H1 (cell line): ENCODE measurements at places on chromosomes 12 and 14.

- peak; percentile 80 for DNase-seq
- H3K27ac ChIP-seq: peak overlapping the region; percentile 83
- H3K4me1 ChIP-seq: peaks cover 20% of the 10 kb centered on the region
- H3K36me3 ChIP-seq: no peaks in the 10 kb centered on the region
Observed at GRCh38 chr12:113245695-113246477, 24.6 kb downstream of the TPCN1 start.

GRCh38 chr14:75315144-75315543 is 36.5 kb downstream of the FOS start:
- peaks cover 4% of the 10 kb centered on the region for H3K4me1 ChIP-seq
- no peaks in the 10 kb centered on the region for H3K36me3 ChIP-seq
- H3K27me3 ChIP-seq: no peaks in the 10 kb centered on the region
- no peak for DNase-seq

DNA sequence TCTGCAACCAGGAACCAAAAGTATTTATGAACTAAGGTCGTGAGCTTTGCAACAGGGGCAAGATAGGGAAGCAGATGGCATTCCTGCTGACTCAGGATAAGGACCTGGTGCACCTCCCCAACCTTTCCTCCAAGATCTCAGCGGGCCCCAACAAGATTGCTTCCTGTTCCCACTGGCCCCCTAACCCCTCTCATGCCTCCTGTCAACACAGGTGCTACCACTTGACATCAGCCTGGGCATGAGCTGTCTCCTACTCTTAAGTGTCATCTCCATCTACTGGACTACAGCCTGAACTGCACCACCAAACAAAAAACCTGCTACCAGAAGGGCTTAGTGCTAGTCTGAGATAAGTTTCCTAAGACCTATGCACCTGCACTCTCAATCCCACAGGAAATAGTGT is 32.7 kb downstream of the MED6 start:
- H3K36me3 ChIP-seq: peaks cover 24% of the 10 kb centered on the region
- H3K27ac ChIP-seq: no peak overlapping the region
- DNase-seq: peak; percentile 66
- H3K4me3 ChIP-seq: no peak overlapping the region
- no peaks in the 10 kb centered on the region for H3K4me1 ChIP-seq

DNA sequence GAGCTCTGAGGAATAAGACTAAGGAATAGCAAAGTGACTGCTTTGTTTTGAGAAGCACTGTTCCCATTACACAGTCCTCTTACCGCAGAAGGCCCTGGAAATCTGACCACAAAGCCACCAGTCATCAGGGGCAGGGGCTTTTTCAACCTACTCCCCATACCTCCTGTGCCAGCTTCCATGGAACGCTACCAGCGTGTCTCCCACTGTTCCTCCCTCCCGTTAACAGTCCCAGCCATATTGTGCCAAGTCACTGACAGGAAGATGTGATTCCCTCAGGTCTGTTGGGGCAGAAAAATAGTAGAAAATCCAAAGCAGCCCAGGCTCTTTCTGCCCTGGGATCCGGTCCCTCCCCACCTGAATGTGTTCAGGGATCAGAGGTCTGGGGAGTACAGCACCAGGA is 46.6 kb upstream of the VPS33A start:
- no peaks in the 10 kb centered on the region for H3K4me1 ChIP-seq
- no peaks in the 10 kb centered on the region for H3K27me3 ChIP-seq
- H3K4me3 ChIP-seq: no peak overlapping the region
- DNase-seq: no peak
- H3K27ac ChIP-seq: no peak overlapping the region

DNA sequence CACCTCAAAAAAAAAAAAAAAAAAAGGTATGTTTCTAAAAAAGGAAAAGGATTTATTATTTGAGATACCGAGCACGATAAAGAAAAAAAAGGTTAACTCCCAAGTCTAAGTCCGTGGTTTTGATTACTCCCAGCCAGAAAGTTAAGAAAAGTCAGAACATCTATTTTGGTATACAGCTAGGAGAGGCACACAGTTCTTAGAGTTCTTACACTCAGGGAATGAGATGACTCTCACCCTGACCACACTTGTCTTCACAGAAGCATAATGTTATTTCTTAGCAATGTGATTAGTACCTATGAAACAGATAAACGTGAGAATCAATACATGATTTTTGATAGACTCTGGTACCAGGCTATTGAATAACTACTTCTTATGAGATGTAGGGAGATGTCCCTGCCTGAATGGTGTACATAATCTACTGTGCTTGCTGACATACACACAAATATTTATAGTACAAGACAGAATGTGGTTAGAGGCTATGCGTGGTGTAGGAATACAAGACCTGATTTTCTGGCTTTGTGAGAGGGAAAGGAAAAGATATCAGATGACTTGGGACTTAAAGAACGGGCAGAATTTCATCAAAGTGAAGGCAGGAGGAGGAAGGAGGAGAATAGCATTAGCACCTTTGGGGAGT is 31.6 kb downstream of the LIMA1 start:
- no peaks in the 10 kb centered on the region for H3K27me3 ChIP-seq
- H3K4me1 ChIP-seq: no peaks in the 10 kb centered on the region
- H3K4me3 ChIP-seq: no peak overlapping the region
- DNase-seq: no peak
- H3K27ac ChIP-seq: no peak overlapping the region

DNA sequence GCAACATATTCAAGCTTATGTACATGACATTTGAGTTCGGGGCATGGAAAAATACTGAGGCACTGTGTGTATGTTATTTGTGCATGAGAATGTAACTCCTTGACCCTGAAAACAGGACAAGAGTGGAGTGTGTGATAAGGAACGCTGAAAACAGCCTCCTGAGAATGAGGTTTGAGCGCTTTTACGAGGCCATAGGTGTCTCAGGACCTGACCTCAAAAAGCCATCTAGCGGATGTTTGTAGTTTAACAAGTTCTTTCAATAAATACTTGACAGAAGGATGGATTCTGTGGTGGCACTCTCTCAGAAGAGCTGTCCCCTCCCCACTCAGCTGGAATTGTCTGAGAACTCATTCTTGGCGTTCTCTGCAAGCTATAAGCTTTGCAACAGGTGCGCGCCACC is 350.5 kb upstream of the TMTC1 start:
- no peak overlapping the region for H3K4me3 ChIP-seq
- H3K4me1 ChIP-seq: no peaks in the 10 kb centered on the region
- H3K36me3 ChIP-seq: no peaks in the 10 kb centered on the region
- DNase-seq: no peak

- no peaks in the 10 kb centered on the region for H3K4me1 ChIP-seq
- H3K27me3 ChIP-seq: no peaks in the 10 kb centered on the region
- no peak for DNase-seq
- H3K36me3 ChIP-seq: no peaks in the 10 kb centered on the region
- no peak overlapping the region for H3K4me3 ChIP-seq
- no peak overlapping the region for H3K27ac ChIP-seq
Observed at GRCh38 chr14:80078501-80078900, 132.8 kb downstream of the DIO2 start.

DNA sequence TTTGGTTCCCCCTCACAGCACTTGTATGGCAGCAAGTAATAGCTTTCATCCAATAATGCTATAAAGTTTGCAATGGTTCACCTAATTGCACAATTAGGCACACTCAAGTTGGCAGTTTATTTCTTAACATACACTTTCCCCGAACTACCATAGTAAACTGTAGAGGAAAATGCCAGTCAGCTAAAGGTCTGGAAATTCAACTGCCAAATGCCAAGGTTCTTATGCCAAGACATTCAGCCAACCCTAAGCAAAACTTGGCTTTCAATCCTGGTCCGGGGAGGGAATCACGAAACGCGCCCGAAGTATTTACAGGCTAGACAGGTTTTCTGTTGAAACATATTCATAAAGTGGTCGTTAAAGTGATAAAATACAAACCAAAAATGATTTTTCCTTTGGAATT is 1512.4 kb upstream of the FLRT2 start:
- DNase-seq: no peak
- no peak overlapping the region for H3K27ac ChIP-seq

- peaks cover 8% of the 10 kb centered on the region for H3K4me1 ChIP-seq
- no peak for DNase-seq
- H3K36me3 ChIP-seq: peaks cover 35% of the 10 kb centered on the region
- H3K27me3 ChIP-seq: no peaks in the 10 kb centered on the region
- H3K4me3 ChIP-seq: no peak overlapping the region
- no peak overlapping the region for H3K27ac ChIP-seq
Observed at GRCh38 chr12:6540181-6540877, 6.0 kb downstream of the GAPDH start.

DNA sequence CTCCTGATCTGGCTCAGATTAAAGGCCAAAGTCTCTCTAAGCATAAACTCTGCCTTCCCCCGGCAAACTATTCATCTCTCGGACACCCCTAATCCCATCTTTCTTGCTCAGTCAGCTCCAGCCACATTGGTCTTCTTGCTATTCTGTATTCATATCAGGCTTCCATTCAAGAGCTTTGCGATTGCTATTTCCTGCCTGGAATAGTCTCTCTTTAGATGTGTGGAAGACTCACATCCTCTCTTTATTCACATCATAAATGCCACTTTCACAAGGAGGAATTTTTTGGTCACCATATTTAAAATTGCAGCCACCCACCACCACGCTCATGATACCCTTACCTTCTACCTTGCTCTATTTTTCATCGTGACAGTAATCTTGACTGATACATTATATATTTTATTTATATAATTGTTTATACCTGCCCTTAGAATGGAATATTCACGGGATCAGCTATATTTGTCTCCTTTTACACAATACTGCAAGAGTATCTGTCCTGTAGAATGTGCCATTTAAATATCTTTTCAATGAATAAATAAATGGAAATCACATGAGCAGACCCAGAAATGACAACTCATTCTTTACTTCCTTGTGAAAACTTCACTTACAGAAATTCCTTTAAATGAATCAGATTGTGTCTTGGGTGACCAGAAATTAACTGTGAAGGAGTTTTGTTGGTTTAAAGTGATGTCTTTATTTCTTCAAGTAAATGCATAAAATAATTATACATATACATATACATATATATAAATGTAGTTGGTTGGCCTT is 780.6 kb upstream of the FLRT2 start:
- no peak overlapping the region for H3K27ac ChIP-seq
- H3K36me3 ChIP-seq: no peaks in the 10 kb centered on the region
- DNase-seq: no peak

GRCh38 chr12:94173660-94174265 is 25.4 kb downstream of the PLXNC1 start:
- peaks cover 67% of the 10 kb centered on the region for H3K27me3 ChIP-seq
- no peaks in the 10 kb centered on the region for H3K4me1 ChIP-seq
- no peak for DNase-seq
- no peaks in the 10 kb centered on the region for H3K36me3 ChIP-seq
- no peak overlapping the region for H3K4me3 ChIP-seq
- no peak overlapping the region for H3K27ac ChIP-seq

GRCh38 chr12:103725398-103725797 is 115.6 kb downstream of the NT5DC3 start:
- H3K27me3 ChIP-seq: no peaks in the 10 kb centered on the region
- DNase-seq: no peak

- no peak overlapping the region for H3K27ac ChIP-seq
- no peak overlapping the region for H3K4me3 ChIP-seq
- DNase-seq: peak; percentile 13
- no peaks in the 10 kb centered on the region for H3K36me3 ChIP-seq
- no peaks in the 10 kb centered on the region for H3K27me3 ChIP-seq
Observed at GRCh38 chr14:61587081-61587713, 108.1 kb upstream of the HIF1A start.

DNA sequence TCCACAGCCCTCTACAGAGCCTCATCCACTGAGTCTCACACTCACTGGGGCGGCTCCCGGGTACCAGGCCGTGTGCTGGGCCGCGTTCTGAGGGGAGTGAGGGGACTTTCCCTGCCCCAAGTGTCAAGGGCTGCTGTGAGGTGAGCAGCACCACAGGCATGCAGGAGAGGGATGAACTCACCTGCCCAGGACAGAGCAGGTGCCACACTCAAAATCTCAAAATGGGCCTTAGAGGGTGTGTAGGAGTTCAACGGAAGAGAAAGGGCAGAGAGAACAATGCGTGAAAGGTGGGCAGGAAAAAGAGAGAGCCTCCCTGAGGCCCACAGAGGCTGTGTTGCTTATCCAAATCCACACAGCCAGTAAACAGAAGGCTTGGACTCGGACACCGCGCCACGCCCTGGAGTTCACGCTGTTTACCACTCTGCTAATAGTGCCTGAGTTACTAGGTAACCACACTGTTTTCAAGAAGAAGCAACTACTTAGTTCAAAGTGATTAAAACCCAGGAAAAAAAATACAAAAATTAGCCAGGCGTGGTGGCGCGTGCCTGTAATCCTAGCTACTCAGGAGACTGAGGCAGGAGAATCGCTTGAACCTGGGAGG is 32.7 kb downstream of the TSPAN11 start:
- no peaks in the 10 kb centered on the region for H3K27me3 ChIP-seq
- H3K4me3 ChIP-seq: no peak overlapping the region
- no peaks in the 10 kb centered on the region for H3K36me3 ChIP-seq

DNA sequence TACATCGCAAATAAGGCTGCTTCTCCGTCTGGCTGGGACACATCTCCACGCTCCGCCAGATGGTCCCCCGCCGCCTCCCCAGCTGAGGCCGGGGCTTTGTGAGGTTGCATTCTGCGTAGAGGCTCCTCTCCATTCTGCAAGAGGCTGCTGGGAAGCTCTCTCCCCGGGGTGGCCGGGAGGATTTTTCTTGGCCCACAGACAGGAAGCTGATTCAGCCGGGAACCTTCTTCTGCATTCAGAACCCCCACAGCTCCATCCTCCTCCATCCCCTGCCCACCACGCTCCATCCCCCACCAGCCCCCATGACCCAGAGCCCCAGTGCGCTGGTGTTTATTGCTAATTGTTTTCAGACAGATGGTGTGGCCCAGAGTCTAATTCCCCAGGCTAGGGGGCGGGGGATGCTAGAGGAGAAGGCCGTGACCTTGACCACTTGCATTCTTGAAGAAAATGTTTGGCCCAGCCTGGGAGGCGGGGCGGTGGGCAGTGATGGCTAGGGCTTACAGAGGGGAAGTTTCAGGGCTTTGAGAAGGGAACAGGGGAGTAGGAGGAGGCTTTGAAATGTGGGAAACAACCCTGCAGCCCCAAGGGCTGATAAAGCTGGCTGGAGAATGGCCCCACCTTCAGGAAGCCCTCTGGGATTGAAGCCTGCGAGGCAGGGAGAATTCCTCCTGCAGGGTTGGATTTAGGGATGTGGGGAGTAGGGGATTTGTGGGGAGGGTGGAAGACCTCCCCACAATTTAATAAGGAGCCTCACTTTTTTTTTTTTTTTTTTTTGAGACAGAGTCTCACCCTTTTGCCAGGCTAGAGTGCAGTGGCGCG is 88.5 kb upstream of the NCOR2 start:
- peaks cover 18% of the 10 kb centered on the region for H3K4me1 ChIP-seq
- H3K4me3 ChIP-seq: no peak overlapping the region; the same call in 1 of the 2 replicates

- H3K27ac ChIP-seq: no peak overlapping the region
- peak overlapping the region; percentile 89; the same call in 1 of the 2 replicates for H3K4me3 ChIP-seq
- no peaks in the 10 kb centered on the region for H3K36me3 ChIP-seq
- H3K27me3 ChIP-seq: peaks cover 46% of the 10 kb centered on the region
Observed at GRCh38 chr14:50828721-50829488, 2.1 kb downstream of the NIN start.

- H3K27me3 ChIP-seq: no peaks in the 10 kb centered on the region
- DNase-seq: no peak
- H3K27ac ChIP-seq: no peak overlapping the region
- H3K4me1 ChIP-seq: no peaks in the 10 kb centered on the region; the same call in 1 of the 2 replicates
Observed at GRCh38 chr12:58247633-58248032, 306.3 kb downstream of the ATP23 start.
